ENCODE measurements at places on chromosomes 7 and 10. TPM values are rescaled to one million over a fixed set of nuclear protein-coding genes. Genes with fewer than 3 reads are reported as not detected.

Gene ZNF365
- total RNA-seq = 0.06 TPM

Gene STEAP2
- total RNA-seq = 1.5 TPM

DNA sequence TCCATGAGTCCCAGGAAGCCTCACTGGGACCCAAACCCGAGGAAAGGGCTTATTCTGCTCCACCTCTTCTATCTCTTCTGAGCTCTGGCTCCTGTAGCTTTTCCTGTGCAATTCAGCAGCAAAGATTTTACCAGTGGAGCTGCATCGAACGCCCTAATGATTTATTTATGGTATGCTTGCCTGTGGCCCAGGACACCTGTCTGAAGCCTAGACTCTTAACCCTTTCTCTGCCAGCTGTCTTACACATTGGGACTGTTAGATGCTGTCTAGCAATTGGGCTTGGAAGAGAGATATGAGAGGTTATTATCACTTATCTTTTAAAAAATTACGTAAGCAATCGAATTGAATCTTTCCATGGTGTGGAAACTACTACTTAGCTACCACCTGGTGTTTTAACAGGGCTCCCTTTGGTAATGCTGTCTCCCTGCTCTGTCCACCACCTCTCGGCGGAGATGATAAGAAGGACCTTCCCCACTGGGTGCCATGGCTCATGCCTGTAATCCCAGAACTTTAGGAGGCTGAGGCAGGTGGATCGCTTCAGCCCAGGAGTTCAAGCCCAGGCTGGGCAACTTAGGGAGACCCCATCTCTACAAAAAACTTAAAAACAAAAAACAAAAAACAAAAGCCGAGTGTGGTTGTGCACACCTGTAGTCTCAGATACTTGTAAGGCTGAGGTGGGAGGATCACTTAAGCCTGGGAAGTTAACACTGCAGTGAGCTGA, 8.8 kb downstream of the ACSL5 start:
- H3K27ac ChIP-seq = peak overlapping the region; percentile 33
- H3K36me3 ChIP-seq = no peaks in the 10 kb centered on the region
- H3K4me3 ChIP-seq = no peak overlapping the region
- DNase-seq = no peak

Gene FAM241B
- 0.74 TPM for total RNA-seq

Gene HABP2
- total RNA-seq = 422 TPM

GRCh38 chr10:124403548-124403947, 15.2 kb downstream of the OAT start:
- no peak overlapping the region for H3K27ac ChIP-seq
- no peaks in the 10 kb centered on the region for H3K36me3 ChIP-seq
- H3K4me1 ChIP-seq = peaks cover 3% of the 10 kb centered on the region
- DNase-seq = no peak

GRCh38 chr7:140236626-140237025, 59.8 kb upstream of the KDM7A start:
- no peak overlapping the region for H3K27ac ChIP-seq
- no peaks in the 10 kb centered on the region for H3K4me1 ChIP-seq
- H3K36me3 ChIP-seq = no peaks in the 10 kb centered on the region
- DNase-seq = no peak
- H3K4me3 ChIP-seq = no peak overlapping the region

DNA sequence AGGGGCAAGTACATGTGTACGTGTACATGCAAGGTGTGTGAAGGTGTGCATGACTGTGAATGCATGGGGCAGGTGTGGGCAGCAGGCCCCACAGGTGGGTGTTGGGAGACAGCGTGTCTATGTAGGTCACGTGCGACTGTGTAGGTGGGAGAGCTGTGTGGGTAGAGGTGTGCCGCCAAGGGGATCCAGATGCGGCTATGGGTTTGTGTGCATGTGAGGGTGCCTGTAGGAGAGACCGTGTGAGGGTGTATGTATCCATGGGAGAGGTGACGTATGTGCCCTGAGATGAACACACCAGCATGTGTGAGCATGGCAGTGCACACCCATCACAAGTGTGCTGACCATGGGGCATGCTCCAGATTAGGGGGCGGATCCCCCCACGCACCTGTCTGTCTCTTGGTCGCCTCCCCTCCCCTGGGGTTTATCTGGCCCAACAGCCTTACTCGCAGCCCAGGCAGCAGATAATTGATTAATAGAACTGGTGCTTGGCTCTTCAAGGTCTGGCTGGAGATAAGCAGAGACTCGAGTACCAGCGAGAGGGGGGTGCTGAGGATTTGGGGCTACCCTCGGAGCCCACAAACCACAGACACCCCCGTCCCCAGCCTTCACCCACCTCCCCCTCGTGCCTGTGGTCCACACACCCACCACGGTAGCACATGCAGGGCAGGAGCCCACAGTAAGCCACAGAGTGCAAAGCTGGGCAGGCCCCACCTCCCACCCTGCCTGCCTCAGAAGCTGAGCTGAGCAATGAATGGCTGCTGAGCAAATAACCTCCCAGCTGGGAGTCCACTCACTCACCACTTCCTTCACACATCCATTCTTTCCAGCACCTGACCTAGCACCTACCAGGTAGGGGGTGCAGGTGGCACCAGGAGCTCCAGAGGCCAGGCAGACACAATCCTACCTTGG, 41.4 kb upstream of the ZMIZ1 start:
- no peak overlapping the region for H3K27ac ChIP-seq
- H3K36me3 ChIP-seq = no peaks in the 10 kb centered on the region
- peaks cover 26% of the 10 kb centered on the region for H3K4me1 ChIP-seq
- H3K4me3 ChIP-seq = no peak overlapping the region
- peak; percentile 37 for DNase-seq
- no peaks in the 10 kb centered on the region for H3K27me3 ChIP-seq

GRCh38 chr7:75737856-75738603, 711 bp downstream of the HIP1 start:
- peaks cover 5% of the 10 kb centered on the region for H3K4me1 ChIP-seq
- H3K36me3 ChIP-seq = no peaks in the 10 kb centered on the region
- peak overlapping the region; percentile 72 for H3K27ac ChIP-seq

- H3K27me3 ChIP-seq = no peaks in the 10 kb centered on the region
- no peak overlapping the region for H3K4me3 ChIP-seq
- no peaks in the 10 kb centered on the region for H3K36me3 ChIP-seq
Measured at GRCh38 chr7:128800567-128800966, 8.8 kb downstream of the CCDC136 start.

DNA sequence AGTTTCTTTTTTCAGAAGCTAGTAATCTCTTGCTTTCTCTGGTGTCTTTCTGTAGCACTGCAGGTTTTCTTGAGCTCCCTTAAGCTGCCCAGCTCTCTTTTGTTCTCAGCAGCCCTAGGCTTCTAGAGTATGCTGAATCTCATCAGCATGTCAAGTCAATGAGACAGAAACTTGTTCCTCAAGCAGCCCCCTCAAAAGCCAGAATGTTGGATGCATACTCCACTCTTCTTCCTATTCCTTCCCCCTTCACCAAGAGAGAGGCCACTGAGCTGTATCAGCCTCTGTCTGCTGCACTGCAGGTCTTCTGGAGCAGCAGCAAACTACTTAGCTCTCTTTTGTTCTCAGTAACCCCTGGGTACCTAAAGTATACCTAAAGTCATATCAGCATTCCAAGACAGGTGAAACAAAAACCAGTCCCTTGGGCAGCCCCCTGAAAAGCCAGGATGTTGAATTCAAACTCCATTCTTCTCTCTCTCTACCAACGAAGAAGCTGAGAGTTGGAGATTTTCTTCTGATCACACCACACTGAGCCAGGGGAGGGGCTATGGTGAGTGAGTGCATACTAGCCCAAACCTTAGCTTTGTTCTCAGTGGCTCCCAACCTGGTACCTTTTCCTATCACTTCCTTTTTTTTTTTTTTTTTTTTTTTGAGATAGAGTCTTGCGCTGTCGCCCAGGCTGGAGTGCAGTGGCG, 73.3 kb upstream of the WAC start:
- H3K27ac ChIP-seq = no peak overlapping the region
- no peak overlapping the region for H3K4me3 ChIP-seq
- H3K27me3 ChIP-seq = no peaks in the 10 kb centered on the region
- DNase-seq = no peak
- no peaks in the 10 kb centered on the region for H3K4me1 ChIP-seq
- no peaks in the 10 kb centered on the region for H3K36me3 ChIP-seq

Gene ELMO1
- total RNA-seq = 55.4 TPM

Gene FEZF1
- total RNA-seq = not detected

DNA sequence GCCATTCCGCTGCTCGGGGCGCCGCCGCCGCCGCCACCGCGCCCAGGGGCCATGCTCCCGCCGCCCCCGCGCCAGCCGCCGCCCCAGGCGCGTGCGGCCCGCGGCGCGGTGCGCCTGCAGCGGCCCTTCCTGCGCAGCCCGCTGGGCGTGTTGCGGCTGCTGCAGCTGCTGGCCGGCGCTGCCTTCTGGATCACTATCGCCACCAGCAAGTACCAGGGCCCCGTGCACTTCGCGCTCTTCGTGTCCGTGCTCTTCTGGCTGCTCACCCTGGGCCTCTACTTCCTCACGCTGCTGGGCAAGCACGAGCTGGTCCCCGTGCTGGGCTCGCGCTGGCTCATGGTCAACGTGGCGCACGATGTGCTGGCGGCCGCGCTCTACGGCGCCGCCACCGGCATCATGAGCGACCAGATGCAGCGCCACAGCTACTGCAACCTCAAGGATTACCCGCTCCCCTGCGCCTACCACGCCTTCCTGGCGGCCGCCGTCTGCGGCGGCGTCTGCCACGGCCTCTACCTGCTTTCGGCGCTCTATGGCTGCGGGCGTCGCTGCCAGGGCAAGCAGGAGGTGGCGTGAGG, 383 bp downstream of the MARVELD1 start:
- DNase-seq = peak; percentile 81
- peak overlapping the region; percentile 42 for H3K27ac ChIP-seq
- no peaks in the 10 kb centered on the region for H3K36me3 ChIP-seq
- H3K4me3 ChIP-seq = peak overlapping the region; percentile 54
- no peaks in the 10 kb centered on the region for H3K4me1 ChIP-seq
- no peaks in the 10 kb centered on the region for H3K27me3 ChIP-seq

Gene ZP3
- total RNA-seq = 0.27 TPM

GRCh38 chr10:121702351-121703320, 104.4 kb upstream of the FGFR2 start:
- no peaks in the 10 kb centered on the region for H3K27me3 ChIP-seq
- no peak for DNase-seq
- no peaks in the 10 kb centered on the region for H3K36me3 ChIP-seq
- no peak overlapping the region for H3K27ac ChIP-seq

DNA sequence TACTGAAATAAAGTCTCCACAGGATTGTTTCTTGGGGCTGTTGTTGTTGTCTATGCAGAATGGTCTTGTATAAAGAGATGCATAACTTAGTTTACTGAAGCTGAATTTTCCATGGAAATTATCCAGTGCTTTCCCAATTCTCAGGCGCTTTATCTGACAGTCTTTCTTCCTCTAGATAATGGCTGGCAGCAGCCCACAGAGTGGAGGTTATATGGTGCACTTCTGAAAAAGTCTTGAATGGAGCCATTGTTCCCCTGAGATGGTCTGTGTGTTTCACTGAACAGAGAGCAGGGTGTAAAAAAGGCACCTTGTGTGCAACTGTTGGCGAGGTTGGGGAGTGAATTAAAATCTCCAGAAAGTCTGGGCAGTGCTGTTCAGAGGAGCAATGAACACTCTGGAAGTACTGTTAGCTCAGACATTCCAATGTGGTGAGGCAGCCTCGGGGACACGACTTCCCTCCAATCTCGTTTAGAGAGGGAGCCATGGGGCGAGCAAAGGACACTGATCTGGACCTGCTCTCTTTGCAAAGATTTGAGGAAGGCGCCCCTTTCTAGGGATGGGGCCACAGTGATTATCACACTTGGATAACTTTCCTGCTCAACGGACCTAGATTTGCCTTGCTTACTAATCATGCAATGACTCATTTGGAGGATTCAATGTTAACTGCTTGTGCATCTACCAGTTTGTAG, 2.0 kb upstream of the PLCE1 start:
- DNase-seq = peak; percentile 50
- H3K4me1 ChIP-seq = no peaks in the 10 kb centered on the region
- H3K27me3 ChIP-seq = no peaks in the 10 kb centered on the region
- no peak overlapping the region for H3K4me3 ChIP-seq
- no peaks in the 10 kb centered on the region for H3K36me3 ChIP-seq

DNA sequence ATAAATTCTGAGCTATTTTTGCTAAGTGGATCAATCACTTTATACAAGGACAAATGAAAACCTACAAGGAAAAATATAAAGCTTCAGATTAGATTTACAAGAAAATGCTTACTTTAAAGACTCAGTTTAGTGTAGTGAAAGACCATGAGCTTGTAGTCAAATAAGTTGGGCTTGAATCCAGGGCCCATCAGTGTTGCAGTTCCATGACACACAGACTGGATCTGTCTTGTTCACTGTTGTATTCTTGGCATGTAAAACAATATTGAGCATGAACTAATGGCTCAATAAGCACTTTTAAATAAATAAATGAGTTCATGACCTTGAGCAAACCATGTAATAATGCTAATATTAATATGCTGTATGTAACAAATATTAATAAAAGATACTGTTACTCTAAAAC, 164.6 kb upstream of the KCND2 start:
- no peak overlapping the region for H3K4me3 ChIP-seq
- H3K36me3 ChIP-seq = no peaks in the 10 kb centered on the region
- H3K27ac ChIP-seq = no peak overlapping the region
- H3K4me1 ChIP-seq = no peaks in the 10 kb centered on the region
- no peaks in the 10 kb centered on the region for H3K27me3 ChIP-seq

GRCh38 chr7:69047151-69047754, 551.0 kb upstream of the AUTS2 start:
- DNase-seq = no peak
- no peaks in the 10 kb centered on the region for H3K4me1 ChIP-seq
- no peaks in the 10 kb centered on the region for H3K36me3 ChIP-seq
- no peak overlapping the region for H3K27ac ChIP-seq
- no peak overlapping the region for H3K4me3 ChIP-seq

DNA sequence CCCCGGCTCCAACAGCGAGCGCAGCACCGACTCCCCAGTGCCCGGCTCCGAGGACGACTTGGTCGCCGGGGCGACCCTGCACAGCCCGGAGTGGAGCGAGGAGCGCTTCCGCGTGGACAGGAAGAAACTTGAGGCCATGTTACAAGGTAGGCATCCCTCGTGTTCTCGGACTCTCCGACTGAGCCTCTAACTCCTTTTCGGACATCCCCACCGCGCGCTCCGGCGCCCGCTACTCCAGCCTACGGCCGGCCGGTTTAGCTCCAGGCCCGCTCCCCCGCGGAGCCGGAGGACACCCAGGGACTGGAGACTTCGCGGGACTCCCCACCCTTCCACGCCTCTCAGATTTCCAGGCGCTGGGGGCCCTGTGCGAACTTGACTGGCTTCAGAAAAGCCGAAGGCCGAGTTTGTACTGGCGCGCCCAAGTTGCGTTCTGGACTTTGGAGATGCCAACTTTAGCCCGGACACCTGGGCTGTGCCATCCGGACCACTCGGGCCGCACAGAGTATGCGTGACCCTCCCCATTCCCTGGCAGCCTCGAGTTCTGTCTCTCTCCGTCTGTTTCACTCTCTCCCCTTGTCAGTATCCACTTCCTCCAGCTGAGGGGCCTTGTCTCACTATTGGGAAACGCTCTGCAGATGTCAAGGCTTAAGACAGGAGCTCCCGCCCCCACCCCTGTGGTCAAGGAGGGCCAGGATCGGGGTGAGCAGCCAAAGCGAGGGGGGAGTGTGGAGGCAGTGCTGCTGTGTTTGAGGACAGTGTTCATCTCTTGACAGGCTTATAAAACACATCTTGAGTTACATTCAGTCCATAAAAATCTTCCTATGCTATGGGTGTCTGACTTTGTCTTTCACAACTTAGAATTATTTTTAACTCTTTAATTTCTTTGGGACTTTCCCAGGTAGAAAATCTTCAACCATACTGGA, 777 bp downstream of the BICC1 start:
- H3K4me3 ChIP-seq = peak overlapping the region; percentile 44
- no peaks in the 10 kb centered on the region for H3K36me3 ChIP-seq
- DNase-seq = no peak
- no peaks in the 10 kb centered on the region for H3K27me3 ChIP-seq
- no peak overlapping the region for H3K27ac ChIP-seq

Gene UMAD1
- total RNA-seq = 9.2 TPM

Gene LRRC18
- not detected for total RNA-seq

Measured in right lobe of liver (tissue), 6 donors.